HepG2 (cell line): ENCODE measurements at places on chromosomes 11 and 22.

- DNase-seq, result no peak
Observed at GRCh38 chr11:73392108-73393010, 16.2 kb downstream of the RELT start.

DNA sequence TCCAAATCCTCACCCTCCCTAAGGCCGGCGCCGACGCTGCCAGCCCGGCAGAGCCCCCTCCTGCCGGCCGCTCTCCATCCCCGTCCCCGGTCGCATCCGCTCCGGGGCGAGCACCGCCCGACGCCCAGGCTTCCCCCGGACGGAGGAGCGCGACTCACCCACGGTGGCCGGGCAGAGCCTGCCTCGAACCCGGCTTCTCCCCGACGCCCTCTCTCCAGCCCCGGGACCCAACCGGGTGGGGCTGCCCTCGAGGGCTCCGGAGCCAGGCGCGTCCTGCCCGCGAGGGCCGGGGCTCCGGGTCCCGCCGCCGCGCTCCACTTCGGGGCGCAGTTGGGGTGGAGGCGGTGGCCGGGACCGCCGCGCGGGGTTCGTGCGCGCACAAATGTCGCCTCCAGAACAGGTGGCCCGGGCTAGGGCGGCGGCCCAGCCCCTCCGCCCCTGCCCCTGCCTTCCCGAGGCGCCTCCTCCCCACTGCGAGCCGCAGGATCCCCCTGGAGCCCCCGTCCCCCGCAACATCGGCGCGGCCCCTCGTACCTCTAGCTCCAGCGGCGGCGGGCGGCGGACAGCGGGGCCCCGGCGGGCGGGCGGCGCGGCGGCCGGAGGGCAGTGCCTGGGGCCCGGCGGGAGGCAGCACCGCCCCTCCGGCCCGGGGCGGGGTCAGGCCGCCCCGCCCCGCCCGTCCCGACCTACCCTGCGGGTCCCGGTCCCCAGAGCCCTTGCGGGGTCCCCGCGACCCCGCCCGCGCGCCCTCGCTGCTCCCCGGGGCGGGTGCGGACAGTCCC lies at the start of gene A4GALT:
Gene A4GALT, minus strand, starts transcription at position 608 of the 782 bp plus-strand sequence. CDS start 26,919 bp downstream, outside the sequence.
- DNase-seq, result no peak

DNA sequence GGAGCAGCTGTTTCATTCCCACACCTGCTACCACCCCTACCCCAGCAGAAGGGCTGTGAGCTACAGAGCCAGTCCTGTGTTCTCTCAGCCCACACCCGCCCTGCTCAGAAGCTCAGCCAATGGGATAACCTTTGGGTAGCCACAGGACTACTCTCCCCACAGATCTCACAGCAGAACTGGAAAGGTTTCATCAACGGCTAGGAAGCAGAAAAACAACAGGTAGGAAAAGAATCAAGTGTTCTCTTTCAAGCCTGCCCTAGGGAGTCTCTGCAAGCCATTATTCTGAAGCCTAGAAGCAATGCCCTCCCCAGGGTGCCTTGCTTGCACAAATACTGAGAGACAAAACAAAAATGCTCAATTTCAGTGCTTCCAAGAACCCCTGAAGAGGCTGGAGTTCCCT lies 77.2 kb downstream of the TMPRSS5 start:
- no peak for DNase-seq

- DNase-seq, result no peak
Observed at GRCh38 chr11:65353900-65354264, 669 bp upstream of the TIGD3 start.

DNA sequence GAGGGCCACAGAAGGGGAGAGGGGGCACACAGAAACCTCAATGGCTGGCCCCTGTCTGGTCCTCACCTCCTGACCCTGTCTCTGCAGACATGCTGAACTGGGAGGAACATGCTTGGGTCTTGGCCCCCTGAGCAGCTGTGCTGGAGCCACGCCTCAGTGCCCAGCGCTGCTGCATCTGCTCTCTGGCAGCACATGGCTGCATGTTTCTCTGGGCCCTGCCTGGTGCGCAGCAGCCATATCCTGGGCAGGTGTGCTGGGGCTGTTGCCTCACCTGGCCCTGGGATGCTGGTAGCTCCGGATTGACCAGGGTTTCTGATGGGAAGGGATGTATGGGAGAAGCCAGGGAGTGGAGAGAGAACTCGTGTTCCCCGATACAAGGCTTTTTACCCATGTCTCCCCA lies 248.0 kb downstream of the ST3GAL4 start:
- no peak for DNase-seq
